Activated CD4-positive, alpha-beta T cell treated with anti-CD3 and anti-CD28 coated beads, Interleukin-2, Interleukin-4, amounts not matched to agents 100 ng/mL and 50 ng/mL, durations not matched to agents 16 hours and 8 hours (primary cell): ENCODE measurements at places on chromosomes 13 and 19.

GRCh38 chr19:47891923-47892666 lies 6.0 kb upstream of the SULT2A1 start:
- no peak for DNase-seq

GRCh38 chr13:45811891-45812694 lies 39.5 kb downstream of the SIAH3 start:
- DNase-seq, result no peak

GRCh38 chr19:49497047-49497788 lies 984 bp downstream of the RPS11 start:
- DNase-seq, result peak; percentile 77

GRCh38 chr13:26942184-26942583 lies 181.6 kb upstream of the GPR12 start:
- no peak for DNase-seq

GRCh38 chr13:64453831-64454230 lies 2776.3 kb downstream of the PCDH9 start:
- no peak for DNase-seq

DNA sequence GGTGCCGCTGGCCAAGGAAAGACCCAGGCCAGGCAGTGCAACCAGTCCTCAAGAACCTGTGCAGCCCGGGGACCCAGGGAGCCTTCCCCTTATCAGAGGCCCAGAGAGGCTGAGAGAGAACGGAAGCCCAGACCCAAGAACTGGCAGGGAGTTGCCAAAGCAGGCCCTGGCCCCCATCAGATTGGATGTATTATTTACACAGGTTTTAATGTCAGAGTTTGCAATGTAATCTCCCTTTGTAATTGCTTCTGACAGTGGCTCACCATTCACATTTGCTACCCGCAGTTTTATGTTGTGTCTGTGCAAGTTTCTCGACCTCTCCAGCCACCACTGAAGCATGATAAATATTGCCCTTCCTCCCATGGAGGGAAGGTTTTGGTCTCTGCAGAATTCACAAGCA lies 660.9 kb downstream of the LIG4 start:
- DNase-seq, result no peak

DNA sequence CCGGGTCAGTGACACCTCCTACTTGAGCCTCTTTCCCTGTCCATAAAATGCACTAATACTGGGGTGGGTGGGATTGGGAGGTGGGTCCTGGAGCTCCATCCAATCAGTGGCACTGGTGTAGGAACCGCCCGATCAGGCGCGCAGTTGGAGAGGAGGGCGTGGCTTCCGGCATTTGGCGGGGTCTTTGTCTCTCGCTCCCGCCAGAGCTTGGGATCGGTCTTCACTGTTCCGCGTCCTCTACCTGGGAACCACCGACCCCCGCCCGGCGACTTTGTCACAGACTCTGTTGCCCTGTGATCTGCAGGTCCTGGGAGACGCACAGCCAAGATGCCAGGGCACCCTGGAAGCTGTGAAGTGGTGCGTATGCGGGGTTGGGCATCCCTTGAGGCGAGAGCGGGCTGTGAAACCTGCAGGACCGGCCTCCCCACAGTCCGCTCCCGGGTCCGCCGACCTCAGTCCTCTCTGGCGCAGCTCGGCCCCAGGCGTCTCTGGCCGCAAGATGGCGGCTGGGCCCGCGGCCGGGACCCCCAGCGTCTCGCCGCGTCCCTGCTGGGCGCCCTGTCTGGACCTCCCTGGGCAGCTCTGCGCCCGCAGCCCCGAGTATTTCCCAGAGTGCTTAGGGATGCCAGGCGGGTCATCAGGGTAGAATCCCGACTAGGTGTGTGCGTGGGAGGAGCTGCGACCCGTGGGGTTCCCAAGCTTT lies 41.6 kb upstream of the ZNF730 start:
- DNase-seq, result peak; percentile 8

DNA sequence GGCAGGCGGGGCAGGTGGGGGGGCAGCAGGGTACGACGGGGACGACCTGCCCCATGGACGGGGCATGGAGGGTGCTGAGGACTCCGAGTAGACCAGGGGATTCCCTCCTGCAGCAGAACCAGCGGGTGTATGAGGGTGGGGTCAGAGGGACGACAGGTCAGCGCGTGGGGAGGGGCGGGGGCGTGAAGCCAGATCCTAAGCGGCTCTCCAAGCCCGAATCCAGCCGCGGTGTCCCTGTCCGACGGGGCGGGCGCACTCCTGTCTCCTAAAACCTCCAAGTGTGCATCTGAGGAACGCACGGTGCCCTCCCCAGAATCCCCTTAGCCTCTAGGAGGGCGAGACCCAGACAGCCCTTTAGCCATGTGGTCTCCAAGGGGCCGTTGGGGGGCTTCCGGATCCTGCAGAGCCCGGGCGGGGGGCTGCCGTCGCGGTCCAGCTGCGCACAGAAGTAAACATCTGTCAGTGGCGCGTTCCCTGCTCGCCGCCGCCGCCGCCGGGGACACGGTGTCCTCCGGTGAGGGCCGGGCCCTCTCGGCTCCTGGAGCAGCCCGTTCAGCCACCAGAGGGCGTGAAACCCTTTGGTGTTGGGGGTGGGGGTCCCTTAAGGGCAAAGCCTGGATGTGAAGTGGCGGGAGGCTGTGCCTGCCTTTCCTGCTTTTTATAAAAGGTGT lies 730 bp downstream of the NRTN start:
- peak; percentile 44 for DNase-seq

GRCh38 chr13:57253551-57253950 lies 86.6 kb downstream of the PRR20E start:
- no peak for DNase-seq

DNA sequence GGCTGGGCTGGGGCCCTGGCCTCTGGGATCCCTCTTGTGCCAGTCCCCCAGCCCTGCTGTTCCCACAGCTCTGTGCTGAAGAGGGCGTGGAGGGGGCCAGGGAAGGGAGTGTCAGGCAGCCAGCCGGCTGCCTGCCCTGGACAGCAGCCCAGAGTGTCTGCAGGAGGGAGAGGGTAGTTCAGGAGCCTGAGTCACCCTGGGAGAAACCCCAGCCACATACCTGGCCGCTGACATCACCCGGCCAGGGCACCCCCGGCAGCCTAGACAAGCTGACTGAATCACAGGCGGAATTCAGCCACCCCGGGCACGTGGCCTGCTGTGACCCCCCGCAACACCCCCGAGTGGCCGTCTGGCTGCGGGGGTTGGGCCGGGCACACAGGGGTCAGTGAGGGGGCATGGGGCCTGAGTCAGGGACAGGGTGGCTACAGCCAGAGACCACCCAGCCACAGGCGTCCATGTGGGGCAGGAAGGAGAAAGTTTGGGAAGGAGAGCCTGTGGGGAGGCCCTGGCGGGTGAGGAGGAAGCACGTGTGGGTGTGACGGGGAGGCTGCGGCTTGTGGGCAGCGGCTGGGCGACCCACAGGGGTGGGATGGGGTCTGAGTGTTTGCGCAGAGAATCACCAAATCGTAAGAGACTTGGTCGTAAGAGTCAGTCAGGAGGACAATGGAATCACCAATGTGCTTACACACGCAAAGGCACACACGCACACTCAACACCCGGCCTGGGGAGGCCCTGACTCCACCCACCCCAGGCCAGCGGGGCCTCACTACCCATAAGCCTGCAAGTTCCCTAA lies 11.9 kb upstream of the FOSB start:
- DNase-seq, result peak; percentile 37
